T-helper 2 cell (primary cell): ENCODE measurements at places on chromosomes 3 and 15.
A peak's percentile ranks its signal among the peaks of the same experiment; 100 is the strongest.

DNA sequence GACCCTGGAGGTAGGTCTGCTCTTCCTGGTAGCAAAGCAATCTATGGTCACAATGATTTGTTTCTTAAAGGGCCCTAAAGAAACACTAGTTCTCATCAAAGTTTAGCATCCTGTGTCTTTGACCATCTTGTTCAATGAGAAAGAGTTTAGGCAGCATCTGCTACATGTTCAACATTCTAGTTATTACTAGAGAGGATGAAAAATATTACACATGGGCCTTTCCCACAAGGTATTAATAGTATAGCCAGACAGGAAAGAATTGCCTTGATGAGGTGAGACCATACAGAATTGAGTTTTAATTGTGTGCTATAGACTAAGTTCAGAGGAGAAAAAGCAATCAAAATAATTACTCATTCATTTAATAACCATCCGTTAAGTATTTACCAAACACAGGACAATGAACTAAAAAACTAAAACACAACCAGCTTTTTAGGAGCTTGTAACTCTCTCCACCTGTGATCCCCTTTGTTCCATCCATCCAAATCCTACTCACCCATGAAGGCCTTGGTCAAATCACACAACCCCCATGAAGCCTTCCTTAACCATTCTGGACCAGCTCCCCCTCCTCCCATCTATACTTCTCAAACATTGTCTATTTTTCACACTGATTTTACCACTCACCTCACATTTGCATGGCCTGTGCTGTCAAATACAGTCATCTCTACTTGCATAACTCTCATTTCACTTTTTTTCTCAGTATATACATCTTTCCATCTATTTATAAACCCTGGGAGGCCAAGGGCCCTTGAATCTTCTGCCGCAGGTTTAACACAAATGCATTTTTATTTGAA is 122.9 kb downstream of the RORA start:
- no peak for DNase-seq

DNA sequence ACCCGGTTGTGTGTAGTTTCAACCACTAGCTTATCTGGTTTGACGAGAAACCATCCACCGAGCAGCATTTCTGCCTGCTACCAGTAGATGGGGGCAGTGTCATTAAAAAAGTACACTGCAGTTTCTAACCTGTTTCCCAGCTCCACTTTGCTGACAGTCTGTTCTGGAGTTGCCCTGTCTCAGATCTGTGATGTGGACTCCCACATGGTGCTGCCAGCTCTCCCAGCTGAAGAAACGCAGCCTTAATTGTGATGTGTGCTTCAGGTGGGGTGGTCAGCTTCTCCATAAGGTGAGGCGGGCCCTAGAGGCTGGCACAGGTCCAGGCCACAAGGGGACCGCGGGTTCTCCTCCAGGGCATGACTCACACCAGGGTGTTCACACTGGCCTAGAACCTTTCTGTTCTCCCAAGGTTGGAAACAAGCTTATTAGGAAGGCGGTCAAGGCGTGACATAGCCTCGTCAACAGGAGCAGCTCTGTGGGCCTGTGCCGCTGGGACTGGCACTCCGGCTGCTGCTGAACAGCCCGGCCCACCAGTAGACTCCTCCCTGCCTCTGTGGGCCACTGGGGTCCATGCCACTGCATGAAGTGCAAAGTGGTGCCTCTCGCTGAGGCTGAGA is 2.9 kb upstream of the FAM43A start:
- DNase-seq, result peak; percentile 53

GRCh38 chr15:63234451-63234870 is 42.9 kb upstream of the APH1B start:
- DNase-seq, result no peak

- DNase-seq, result no peak
These were observed 8.4 kb upstream of the ISL2 start for GRCh38 chr15:76328106-76328696.

- DNase-seq, result no peak
These were observed 128.4 kb upstream of the ZBED2 start for GRCh38 chr3:111723293-111724215.

DNA sequence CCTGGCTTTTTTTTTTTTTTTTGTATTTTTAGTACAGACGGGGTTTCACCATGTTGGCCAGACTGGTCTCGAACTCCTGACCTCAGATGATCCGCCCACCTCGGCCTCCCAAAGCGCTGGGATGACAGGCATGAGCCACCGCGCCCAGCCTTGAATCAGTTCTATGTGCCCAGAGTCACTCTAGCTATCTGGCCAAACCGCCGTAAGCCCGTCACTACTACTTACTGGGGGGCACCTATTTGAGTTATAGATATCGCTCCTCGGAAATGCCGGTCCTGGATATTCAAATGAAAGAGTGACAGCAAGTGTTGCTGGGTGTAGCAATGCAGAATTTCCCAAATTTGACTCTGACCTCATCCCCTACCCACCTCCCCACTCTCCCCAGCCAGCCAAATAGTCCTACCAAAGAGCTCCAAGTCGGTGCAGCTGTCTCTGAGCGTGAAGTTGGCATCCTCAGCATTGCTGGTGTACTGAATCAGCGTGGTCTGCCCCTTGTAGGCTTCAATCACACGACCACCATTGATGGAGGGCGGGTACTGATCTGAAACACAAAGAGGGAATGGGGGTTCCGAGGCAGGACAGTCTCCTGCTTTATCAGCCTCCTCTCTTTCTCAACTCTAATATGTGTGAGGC is 38.1 kb downstream of the MUC20 start:
- no peak for DNase-seq

DNA sequence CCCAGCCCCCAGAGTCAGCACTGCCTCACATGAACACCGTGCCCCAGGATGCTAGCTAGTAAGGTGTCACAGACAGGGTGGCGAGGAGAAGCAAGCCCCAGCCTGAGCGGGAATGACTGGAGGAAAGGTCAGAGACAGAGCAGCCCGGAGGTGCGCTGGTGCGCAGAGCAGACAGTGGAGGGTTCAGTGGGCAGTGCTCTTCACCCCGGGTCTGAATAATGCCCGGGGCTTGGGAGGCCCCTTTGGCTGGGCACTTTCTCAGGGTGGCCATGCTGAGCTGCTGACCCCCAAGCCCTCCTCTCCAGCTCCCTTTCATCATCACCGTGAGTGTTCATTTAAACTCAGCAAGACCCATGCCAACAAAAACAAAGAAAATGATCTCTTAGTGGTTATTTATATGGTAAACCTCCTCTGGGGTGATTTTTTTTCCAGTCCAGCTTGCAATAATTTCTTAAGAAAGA is 110.8 kb downstream of the VGLL4 start:
- no peak for DNase-seq

DNA sequence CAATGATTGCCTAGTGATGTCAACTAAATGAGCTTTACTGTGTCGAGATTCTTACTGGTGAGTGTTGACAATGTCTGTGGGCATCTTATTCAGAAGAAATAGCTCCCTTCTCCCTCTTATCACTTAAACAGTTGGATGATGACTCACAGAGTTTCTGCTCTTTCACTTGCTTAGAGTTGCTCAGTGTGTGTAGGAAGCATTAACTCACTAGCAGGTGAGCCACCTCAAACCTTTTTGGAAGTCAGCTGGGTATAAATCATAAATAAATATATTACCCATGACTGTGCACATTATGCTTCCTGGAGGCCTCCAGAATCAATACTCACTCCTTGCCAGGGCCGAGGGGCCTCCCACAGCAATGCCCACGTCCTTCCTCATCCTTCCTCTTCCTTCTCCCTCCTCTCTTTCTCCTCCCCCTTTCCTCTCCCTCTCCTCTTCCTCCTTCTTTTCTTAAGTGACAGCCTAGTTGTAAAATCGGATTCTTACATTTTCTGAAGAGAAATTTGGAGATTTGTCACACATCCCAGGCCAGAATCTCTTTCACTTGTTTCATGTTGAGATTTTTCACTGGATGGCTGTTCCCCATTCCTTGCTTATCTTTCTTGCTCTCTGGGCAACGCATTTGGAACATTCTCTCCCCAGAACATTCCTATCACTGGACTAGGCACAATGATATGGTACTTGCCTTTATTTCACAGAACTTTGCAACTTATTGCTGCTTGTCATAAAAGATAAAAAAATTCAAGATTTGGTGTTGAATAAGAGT is 17.5 kb downstream of the SHC4 start:
- peak; percentile 50 for DNase-seq
